ENCODE measurements at places on chromosomes 7 and 10.

- DNase-seq: peak; percentile 52
These were observed 57.1 kb upstream of the RHOBTB1 start for GRCh38 chr10:61000769-61001730.

DNA sequence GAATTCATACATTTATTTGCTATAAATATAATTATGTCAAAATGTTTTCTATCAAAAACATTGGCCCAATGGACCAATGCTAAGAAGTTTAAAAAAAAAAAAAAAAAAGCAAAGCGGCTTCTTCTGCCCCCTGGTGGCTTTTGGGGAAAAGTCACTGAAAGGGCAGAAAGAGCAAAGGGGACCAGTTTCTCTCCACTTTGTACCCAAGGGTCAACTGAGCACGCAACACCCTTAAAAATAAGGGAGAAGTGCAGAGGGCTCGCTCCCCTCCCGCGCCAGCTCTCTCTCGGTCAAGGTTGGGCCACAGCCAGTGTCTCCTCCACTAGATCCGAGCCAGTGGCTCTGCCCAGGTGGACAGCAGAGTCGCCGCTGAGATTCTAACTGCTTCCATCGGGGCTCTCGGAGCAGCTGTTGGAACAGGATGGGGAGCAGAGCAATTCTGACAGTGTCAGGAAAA, 136.4 kb upstream of the FGFR2 start:
- peak; percentile 17 for DNase-seq

DNA sequence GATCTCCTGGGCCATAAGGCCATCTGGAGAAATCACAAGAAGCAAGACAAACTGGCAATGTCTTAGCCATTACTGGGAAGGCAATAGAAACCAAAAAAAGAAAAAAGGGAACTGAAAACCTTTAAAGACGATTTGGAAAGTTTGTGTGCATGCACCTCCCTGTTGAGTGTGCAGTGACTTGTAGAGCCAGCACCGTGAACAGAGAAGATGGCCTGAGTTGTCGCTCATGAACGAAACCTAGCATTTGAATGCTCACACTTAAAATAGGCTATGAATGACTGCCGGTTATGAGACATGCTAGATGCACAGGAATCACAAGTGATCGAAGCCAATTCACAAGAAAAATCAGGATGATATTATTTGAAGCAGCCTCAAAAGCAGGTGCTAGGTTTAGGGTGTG, 151.3 kb upstream of the ADO start:
- DNase-seq: no peak

DNA sequence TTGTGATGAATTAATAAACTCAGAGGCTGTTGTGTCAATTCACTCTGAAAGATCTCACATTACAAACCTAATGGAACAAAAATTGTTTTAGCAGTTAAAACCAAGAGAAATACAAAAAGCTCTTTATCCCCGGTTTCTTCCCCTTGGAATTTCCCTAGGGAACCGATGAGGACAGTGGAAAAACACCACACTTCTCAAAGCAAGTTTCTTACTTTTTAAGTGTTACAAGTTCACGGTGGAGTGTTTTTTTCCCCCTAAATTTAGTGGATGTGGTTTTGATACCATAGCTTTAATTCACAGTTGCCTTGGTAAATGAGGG, 10.3 kb downstream of the BAMBI start:
- no peak for DNase-seq

DNA sequence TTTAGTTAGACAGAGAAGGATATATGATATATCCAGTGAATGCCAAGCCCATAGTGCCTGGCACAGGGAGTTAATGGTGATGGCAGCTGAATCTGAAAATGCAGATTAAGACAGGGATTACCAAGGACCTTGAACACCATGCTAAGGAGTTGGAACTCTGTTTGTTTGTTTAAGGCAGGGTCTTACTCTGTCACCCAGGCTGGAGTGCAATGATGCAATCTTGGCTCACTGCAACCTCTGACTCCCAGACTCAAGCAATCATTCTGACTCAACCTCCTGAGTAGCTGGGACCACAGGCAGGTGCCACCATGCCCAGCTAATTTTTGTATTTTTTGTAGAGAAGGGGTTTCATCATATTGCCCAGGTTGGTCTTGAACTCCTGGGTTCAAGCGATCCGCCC, 1.6 kb downstream of the AKR1D1 start:
- no peak for DNase-seq

- DNase-seq: peak; percentile 77
These were observed 442 bp upstream of the LZTS2 start for GRCh38 chr10:100998991-100999741.

DNA sequence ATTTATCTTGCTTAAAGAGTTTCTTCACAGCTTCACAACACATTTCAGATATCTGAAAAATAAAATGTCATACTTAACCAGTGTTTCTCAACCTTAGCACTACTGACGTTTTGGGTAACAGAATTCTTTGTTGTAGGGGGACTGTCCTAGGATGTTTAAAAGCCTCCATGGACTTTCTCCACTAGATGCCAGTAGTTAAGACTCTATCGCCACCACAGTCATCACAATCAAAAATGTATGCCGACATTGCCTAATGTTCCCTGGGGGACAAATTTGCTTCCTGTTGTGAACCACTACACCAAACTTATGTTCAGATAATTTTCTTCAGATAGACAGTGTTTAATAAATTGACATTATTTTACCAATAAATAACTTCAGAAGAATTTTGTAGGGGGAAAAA, 13.4 kb downstream of the NOC3L start:
- no peak for DNase-seq

DNA sequence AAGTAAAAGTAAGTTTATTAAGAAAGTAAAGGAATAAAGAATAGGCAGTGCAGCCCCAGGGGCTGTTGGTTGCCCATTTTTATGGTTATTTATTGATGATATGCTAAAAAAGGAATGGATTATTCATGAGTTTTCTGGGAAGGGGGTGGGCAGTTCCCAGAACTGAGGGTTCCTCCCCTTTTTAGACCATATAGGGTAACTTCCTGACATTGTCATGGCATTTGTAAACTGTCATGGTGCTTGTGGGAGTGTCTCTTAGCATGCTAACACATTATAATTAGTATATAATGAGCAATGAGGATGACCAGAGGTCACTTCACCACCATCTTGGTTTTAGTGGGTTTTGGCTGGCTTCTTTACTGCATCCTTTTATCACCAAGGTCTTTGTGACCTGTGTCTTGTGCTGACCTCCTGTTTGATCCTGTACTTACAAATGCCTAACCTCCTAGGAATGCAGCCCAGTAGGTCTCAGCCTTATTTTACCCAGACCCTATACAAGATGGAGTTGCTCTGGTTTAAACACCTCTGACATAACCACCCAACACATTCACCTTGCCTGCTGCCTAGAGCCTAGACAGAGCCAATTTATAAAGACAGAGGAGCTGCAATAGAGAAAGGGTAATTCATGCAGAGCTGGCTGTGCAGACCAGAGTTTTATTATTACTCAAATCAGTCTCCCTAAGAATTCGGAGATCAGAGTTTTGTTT, 10.9 kb upstream of the ERCC6 start:
- no peak for DNase-seq

GRCh38 chr10:93313798-93314197, 168.3 kb downstream of the MYOF start:
- DNase-seq: no peak

DNA sequence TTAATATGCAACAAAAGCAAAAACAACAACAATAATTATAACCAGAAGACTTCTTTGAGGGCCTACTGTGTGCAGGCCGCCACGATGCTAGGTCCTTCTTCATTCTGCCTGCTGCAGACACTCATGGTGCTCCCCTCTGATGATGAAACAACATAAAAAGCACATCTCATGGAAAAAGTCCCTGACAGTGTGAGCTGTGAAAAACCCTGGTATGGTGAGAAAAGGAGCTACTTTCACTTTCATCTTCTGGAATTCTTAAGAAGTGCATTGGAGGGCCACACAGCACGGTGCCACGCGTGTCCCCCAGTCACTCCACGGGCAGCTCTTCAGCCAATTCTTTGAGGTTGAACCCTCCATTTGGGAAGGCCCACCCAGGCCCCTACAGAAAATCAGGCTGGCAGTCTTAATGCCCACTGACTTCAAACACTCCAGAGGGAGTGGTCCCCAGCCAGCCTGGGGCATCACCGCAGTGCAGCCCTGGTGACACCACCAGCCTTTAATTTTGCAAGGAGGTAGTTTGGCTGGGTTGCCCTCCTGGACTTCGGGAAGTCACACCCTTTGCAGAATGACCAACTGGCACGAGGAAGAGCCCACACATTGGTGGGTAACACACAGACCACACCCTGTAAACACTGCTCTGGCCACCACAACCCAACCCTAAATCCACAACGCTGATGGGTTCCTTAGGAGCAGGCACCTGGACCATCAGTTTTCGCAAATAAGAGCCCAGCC, 7.7 kb downstream of the KCNMA1 start:
- DNase-seq: no peak

DNA sequence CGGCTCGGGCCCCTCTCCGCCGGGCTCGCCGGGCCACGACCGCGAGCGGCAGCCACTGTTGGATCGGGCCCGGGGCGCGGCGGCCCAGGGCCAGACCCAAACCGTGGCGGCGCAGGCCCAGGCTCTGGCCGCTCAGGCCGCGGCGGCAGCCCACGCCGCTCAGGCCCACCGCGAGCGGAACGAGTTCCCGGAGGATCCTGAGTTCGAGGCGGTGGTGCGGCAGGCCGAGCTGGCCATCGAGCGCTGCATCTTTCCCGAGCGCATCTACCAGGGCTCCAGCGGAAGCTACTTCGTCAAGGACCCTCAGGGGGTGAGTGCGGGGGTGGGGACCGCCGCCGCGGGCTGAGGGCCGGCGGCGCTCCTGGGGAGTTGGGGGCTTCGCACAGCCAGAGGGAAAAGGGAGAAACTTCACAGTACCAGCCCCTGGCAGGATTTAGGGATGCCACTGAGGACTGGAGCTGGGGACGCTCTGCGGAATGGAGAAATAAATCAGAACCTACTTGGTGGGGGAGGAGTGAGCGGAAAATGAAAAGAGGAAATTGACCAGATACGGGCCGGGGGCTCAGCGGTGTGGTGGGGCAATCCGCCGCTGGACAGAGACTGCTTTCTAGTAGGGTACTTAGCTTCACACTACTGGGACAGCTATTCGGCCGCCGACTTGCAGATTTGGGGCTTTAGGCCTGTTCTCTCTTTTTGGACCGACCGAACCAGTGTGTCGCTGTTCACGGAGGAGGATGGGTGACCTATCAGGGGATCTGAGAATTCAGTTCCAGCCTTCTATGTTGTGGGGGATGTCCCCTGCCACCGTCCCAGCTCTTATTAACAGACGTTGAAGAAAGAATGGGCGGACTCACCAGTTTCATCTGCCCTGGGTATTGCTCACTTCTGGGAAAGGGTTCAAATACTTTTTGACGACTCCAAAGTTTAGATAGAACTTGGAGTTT, 669 bp downstream of the PI4K2A start:
- DNase-seq: no peak

GRCh38 chr10:120613180-120613579, 156.2 kb downstream of the PLPP4 start:
- no peak for DNase-seq

GRCh38 chr7:107021600-107021999, 22.9 kb upstream of the PRKAR2B start:
- no peak for DNase-seq

DNA sequence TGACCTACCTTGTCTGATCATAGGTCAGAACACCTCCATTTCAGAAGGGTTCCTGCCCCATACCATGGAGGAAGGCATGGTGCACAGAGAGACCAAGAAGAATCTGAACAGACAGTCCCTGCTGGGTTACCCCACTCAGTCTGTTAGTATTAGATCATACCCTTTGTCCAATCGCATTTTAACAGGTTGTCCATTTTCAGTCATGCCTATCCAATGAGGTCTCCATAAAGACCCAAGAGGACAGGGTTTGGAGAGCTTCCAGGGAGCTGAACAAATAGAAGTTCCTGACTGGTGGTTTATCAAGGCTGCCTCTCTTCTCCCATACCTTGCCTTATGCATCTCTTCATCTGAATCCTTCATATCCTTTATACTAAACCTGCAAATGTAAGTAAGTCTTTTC, 21.2 kb upstream of the SLC16A12 start:
- no peak for DNase-seq

GRCh38 chr7:128777156-128778123, 1.8 kb upstream of the OPN1SW start:
- no peak for DNase-seq

- DNase-seq: peak; percentile 44
These were observed 165.7 kb downstream of the NPSR1 start for GRCh38 chr7:34823650-34824258.

GRCh38 chr7:44762726-44763522, 14.3 kb downstream of the ZMIZ2 start:
- DNase-seq: no peak

GRCh38 chr7:12890586-12890985, 203.2 kb downstream of the ARL4A start:
- no peak for DNase-seq

GRCh38 chr10:70872291-70872690, 16.1 kb downstream of the PCBD1 start:
- DNase-seq: no peak

GRCh38 chr10:97673736-97674525, 13.1 kb downstream of the AVPI1 start:
- DNase-seq: no peak

GRCh38 chr7:110534241-110534931, 556.5 kb upstream of the LRRN3 start:
- DNase-seq: peak; percentile 58

DNA sequence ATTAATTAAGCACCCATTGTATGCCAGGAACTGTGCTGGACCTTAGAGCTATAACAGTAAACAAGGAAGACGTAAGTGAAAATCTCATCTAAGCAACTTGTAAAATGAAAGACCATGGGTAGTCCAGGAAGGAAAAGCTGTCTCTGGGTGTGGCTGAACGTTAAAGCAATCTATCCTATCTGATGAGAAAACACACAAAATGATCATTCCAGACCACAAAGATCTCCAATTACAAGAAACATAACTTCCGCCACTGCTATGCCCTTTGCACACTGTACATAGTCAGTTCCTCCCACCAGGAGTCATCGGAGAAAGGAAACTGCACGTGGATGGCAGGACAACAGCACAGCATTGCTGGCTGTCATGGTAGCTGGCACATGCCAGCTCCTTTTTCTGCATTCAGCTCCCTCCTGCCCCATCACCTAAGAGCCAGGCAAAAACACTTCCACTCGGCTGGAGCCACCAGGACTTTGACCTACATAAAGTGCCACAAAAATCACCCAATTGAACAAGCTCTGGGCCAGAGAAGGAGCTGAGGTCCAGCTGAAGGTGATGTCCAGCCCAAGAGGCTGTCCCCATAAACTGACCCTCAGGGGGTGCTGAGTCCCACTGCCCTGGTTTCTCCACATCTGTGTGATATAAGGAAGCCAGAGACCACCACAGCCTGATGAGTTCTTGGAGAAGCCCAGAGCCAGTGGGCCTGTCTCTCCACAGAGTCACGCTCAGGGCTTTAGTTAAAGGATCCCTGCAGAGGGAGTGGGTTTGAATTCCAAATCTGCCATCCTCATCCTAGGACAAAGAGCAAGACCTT, 56.4 kb downstream of the STEAP1B start:
- DNase-seq: peak; percentile 32

DNA sequence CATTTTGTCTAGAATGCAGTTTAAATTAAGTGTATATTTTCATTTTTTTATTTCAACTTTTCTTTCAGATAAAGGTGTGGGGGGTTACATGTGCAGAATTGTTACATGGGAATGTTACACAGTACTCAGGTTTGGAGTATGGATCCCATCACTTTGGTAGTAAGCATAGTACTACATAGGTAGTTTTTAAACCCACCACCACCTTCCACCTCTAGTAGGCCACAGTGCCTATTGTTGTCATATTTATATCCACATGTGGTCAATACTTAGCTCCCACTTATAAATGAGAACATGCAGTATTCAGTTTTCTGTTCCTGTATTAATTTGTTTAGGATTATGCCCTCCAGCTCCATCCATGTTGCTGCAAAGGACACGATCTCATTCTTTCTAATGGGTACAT, 200.6 kb downstream of the CCDC7 start:
- DNase-seq: no peak

GRCh38 chr10:48564466-48565160, 40.3 kb downstream of the ARHGAP22 start:
- no peak for DNase-seq
